ENCODE measurements at places on chromosomes 16 and 17. TPM values are rescaled to one million over a fixed set of nuclear protein-coding genes. Genes with fewer than 3 reads are reported as not detected.
A peak's percentile ranks its signal among the peaks of the same experiment; 100 is the strongest.

The PIRT gene
- not detected for total RNA-seq

DNA sequence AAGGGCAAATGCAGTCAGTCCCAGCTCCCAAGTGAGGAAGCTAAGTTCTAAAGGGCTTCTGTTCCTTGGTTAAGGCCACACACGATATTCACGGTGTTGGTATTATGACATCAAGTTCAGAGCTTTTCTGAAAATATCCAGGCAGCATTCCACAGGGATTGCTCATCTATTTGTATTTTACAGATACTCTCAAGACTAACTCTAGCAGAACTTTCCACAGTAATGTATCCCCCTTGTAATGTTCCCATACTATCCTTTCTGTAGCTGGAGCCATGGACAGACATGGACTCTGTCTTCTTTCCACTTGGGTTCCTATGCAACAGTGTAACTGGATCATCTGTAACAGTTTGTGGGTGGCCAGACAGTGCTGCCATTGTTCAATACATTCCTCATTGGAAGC lies 13.5 kb downstream of the SDR42E1 start:
- peak; percentile 86 for DNase-seq

DNA sequence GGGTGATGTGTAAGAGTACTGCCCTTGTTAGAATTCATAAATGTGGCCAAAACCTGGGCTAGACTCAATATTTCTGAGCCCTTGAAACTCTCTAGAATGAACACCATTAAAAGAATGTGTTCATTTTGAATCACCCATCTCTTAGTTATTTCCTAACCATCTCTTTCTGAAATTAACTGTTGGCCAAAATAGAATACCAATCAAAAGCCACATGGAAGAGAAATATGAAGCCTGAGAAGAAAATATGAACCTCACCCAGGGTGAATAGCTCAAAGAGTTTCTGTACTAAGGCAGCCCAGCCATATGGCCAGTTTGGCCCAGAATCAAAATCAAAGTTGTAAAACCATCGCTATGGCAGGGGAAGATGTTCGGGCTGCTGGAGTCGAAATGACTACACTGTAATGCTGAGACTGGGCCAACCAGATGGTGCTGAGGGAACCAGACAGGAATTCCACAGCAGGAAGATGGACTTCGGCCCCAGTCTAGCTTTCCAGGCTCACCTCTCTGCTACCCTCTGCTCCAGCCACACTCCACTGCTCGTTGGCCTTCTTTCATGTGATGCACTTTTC lies 154.3 kb upstream of the ZFHX3 start:
- DNase-seq = no peak

DNA sequence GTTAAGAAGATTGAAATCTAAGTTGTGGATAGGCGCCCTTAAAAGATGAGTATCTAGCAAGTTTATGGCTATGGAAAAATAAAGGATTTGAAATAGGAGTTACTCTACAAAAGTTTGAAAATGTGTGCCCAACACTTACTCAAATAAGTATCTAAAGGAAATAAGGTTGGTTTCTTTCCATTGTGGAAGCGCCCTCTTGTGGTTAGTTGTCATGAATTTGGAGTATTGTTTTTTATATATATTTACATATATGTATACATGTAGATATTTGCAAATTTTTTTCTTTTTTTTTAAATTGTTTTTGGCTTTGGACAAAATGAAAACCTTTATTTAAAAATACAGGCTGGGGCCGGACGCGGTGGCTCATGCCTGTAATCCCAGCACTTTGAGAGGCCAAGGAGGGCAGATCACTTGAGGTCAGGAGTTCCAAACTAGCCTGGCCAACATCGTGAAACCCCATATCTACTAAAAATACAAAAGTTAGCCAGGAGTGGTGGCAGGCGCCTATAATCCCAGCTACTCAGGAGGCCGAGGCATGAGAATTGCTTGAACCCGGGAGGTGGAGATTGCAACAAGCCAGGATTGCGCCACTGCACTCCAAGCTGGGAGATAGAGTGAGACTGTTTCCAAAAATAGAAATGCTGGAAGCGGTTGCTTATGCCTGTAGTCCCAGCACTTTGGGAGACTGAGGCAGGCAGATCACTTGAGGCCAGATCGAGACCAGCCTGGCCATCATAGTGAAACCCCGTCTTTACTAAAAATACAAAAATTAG lies 24.0 kb upstream of the VPS4A start:
- DNase-seq = peak; percentile 83

The TMEM98 gene
- 42.4 TPM for total RNA-seq

GRCh38 chr16:50313596-50314478 lies 47.5 kb downstream of the ADCY7 start:
- peak; percentile 19 for DNase-seq

DNA sequence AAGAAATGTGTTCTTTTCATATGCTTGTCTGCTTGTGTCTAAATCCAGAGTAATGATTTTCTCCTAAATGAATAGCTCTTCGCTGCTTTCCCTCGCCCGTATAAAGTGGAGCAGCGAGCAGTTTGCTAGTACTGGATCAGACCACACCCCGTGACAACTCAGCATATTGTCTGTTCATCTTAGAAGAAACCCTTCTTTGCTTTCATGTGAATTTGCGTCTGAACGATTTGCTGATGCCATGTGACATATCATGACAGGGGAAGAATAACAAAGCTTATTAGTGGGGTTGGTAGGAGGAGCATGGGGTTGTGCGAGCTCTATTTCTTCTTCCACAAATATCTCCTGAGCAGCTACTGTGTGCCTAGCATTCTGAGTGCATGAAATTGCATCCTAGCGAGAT lies 44.1 kb upstream of the CACNG4 start:
- no peak for DNase-seq

GRCh38 chr17:51455931-51456330 lies 195.6 kb downstream of the UTP18 start:
- no peak for DNase-seq

The IRF8 gene
- total RNA-seq = 2.4 TPM

- no peak for DNase-seq
Observed at GRCh38 chr17:55607731-55608341, 96.6 kb upstream of the SMIM36 start.

The DRC3 gene
- 2.5 TPM for total RNA-seq

GRCh38 chr16:79272141-79272577 lies 328.4 kb downstream of the MAF start:
- no peak for DNase-seq

- DNase-seq = no peak
Observed at GRCh38 chr16:88865310-88865709, 1.1 kb downstream of the PABPN1L start.

The FOXC2 gene
- 8.1 TPM for total RNA-seq

GRCh38 chr16:56632156-56632847 lies at the start of gene MT1M:
MT1M (plus strand) TSS chr16:56632659; CDS start chr16:56632732, 73 bp downstream.
- DNase-seq = peak; percentile 46

DNA sequence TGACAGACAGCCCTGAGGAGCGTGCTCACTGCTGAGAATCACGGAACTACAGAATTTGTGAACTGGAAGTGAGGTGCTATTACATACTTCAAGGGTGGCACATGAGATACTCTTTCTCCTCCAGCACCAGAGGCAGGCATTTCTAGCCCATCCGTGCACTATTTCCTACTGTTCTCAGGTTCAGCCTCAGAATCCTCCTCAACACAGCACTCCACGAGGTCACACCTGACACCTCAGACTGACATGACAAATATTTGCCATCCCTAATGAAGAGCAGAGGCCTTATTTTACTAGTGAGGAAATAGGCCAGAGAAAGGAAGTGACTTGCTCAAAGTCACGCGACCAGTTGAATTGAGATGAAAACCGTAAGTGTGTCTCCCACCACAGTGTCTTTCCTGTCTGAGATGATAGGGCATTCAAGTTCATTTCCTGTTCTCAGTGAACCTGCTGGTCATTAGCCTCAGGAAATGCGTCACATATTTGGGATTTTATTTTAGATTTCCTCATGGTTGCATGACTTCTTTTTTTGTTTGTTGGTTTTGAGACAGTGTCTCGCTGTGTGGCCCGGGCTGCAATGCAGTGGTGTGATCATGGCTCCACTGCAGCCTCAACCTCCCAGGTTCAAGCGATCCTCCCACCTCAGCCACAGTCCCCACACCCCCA lies 23.6 kb downstream of the SEZ6 start:
- peak; percentile 95 for DNase-seq

GRCh38 chr17:36859003-36859300 lies 78.3 kb upstream of the LHX1 start:
- no peak for DNase-seq

DNA sequence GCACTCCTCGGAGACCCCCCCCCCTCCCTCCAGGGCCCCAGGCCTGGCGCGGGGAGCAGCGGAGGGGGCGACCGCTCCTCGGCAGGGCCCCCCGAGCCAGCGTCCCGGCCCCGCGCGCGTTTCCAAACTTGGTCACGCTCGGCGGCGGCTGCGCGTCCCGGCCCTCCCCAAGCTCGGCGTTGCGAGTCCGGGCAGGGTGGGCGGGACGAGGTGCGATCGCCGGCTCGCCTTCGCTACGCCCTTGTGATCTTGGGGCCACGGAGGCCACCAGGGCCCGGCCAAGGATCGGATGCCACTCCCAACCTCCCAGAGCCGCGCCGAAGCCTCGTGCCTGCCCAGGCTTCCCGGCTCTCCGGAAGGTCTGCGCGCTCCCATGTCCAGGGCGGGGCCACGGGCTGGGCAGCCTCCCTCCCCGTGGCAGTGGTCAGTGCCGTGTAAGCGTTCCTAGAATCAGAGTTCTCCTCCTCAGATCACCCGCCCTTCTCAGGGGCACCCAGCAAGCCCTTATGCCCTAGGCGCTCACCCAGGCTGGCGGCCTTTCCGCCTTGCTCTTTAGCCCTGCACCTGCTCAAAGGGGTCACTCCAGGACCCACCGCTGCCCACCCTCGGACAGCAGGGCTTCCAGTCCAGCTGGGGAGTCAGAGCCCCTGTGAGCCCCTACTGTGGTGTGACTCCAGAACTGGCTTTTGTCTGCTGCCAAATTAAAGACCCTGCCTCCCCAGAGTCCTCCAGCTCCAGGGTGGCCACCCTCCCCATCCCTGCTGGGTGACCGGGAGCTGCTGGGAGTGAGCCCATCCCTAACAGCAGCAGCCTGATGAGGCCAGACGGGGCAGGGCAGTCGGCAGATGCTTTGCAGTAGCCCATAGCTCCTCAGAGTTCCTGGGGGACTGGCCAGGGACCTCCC lies 12.2 kb upstream of the MRPS23 start:
- peak; percentile 59 for DNase-seq

- no peak for DNase-seq
Observed at GRCh38 chr17:21171970-21172510, 41.9 kb downstream of the TMEM11 start.

GRCh38 chr17:19958023-19958422 lies 19.6 kb downstream of the AKAP10 start:
- peak; percentile 97 for DNase-seq

DNA sequence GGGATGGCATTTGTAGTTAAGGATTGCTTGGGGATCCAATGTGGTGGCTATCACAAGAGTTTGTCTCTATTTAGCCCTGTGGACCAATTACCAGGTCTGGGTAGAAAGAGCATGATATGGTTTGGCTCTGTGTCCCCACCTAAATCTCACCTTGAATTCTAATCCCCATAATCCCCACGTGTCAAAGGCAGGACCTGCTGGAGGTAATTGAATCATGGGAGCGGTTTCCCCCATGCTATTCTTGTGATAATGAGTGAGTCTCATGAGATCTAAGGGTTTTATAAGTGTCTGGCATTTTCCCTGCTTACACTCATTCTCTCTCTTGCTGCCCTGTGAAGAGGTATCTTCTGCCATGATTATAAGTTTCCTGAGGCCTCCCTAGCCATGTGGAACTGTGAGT lies 86.4 kb upstream of the HS3ST4 start:
- no peak for DNase-seq

The TNFRSF13B gene
- not detected for total RNA-seq

GRCh38 chr17:8479431-8479947 lies 43.8 kb downstream of the NDEL1 start:
- no peak for DNase-seq

- DNase-seq = no peak
Observed at GRCh38 chr16:28204204-28204603, 7.6 kb downstream of the XPO6 start.

DNA sequence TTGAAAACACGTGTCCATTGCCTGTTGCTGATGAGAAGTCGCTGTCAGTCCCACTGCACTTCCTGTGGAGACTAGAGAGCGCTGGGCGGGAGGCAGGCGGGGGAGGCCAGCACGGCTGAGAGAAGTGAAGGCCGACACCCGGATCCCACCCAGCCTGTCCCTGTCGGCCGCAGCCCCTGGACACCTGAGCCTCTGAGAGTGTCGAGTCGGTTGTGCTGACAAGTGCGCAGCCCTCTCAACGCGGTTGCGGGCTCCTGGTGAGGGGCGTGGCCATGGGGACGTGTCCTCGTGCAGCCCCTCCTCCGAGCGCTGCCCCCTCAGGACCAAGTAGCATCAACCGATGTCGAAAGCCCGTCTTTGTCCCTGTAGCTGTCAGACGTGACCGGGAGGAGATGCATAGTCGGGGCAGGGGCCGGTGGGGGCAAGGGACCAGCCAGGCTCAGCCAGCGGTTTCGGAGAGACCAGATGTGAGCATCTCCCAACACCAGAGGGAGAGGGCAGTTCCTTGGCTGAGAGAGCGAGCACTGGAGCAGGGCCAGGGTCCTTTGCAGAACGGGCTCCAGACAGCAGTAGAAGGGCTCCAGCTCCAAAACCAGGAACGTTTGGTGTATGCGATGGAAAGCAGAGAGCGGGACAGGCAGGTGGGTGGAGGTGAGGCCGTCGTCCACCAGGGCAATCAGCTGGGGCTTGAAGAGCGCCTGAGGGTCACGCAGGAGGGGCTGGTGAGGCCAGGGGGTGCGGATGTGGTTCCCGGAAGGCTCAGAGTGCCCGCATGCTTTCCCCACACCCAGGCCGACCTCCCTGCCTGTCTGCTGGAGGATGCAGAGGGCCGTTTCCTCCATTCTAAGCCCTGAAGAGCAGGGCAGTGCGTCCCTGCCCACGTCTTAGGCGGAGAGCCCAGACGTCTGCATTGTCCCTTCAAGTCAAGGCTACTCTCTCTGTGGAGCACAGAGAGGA lies 43.3 kb upstream of the CHMP6 start:
- DNase-seq = no peak

DNA sequence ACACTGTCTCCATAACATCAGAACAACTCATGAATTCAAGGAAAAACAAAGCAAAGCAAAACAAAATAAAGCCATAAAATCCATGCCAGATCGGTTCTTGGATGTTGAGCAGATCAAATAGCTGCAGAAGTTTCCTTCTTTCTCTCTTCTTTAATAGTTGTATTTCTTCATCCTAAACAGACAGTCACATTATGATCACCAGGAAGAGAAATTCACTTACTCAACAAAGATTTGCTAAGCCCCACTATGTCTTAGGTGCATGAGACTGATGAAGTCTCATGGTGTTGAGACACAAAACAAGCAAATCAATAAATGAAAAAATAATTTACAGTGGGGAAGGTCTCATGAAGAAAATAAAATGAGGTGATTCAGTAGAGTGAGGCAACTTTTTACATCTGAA lies 72.8 kb downstream of the WIPI1 start:
- no peak for DNase-seq

The TBC1D3G gene
- total RNA-seq = not detected

The EVPL gene
- 0.05 TPM for total RNA-seq

- no peak for DNase-seq
Observed at GRCh38 chr16:1193825-1194581, 31.1 kb downstream of the TPSG1 start.

- no peak for DNase-seq
Observed at GRCh38 chr17:50926523-50926922, 60.4 kb upstream of the TOB1 start.
